Central memory CD4-positive, alpha-beta T cell (primary cell): ENCODE measurements at places on chromosomes 3 and 15.

GRCh38 chr3:44772099-44772442, 10.5 kb downstream of the KIF15 start:
- no peak for DNase-seq

DNA sequence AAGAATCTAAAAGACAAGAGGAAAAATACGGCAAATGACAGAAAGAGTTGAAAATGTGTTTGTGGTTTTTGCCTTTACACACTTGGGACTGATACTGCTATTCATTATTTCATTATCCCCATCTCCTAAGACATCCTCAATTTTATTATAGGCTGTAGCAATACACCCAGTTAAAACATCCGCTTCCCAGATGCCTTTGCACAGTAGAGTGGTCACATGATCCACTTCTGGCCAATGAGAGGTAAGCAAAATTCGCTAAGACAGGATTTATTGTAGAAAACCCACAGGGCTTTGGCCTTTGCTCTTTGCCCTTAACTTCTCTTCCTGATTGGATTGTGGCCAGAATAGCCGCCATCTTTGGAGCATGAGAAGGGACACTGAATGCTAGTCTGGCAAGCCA, 53.2 kb upstream of the BOC start:
- DNase-seq, result no peak

GRCh38 chr3:139774560-139775302, 97.0 kb upstream of the NMNAT3 start:
- no peak for DNase-seq

GRCh38 chr3:8595695-8596115, 48.9 kb downstream of the SSUH2 start:
- no peak for DNase-seq

DNA sequence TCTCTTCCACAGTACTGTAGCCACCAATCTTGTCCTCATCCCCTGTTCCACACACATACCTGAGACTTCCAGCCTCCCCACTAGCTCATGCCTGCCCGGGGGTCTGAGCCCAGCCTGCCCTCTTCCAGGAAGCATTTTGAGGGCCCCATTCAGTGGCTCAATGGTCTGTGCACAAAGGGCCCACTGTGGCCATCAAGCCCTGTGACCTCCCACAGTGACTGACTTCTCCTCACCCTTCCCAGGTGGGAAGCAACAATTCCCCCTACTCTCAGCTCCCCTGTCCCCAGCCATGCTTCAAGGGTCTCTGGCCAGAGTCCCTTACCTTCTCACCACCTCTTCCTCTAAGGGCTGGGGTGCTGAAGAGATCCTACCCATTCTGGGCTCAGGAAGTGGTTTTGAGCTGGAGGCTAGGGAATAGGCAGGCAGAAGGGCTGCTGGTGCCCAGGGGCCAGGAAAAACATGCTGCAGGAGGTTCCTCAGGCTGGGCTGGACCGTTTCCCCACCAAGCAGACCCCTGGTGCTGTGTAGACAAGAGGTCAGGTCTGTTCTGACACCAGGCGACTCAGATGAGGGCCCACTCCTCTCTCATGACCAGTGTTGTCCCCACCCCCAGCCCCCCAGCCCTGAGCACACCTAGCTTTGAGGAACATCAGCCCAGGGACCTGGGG, 3.0 kb upstream of the KLF15 start:
- DNase-seq, result no peak

- DNase-seq, result no peak
Observed at GRCh38 chr3:125351814-125352456, 23.2 kb downstream of the ZNF148 start.

GRCh38 chr3:23816721-23817120, 11.0 kb downstream of the UBE2E1 start:
- DNase-seq, result no peak
